ENCODE measurements at places on chromosomes 2 and 18.

- DNase-seq = no peak
Measured at GRCh38 chr2:68057658-68058396, 5.0 kb downstream of the C1D start.

- no peak for DNase-seq
Measured at GRCh38 chr18:76445275-76445674, 49.8 kb downstream of the ZNF516 start.

- no peak for DNase-seq
Measured at GRCh38 chr2:131112529-131112928, 7.4 kb downstream of the PLEKHB2 start.

GRCh38 chr2:133581010-133581760 is 12.9 kb upstream of the NCKAP5 start:
- no peak for DNase-seq

GRCh38 chr2:209940936-209941335 is 61.5 kb upstream of the RPE start:
- no peak for DNase-seq

- no peak for DNase-seq
Measured at GRCh38 chr2:14602309-14602708, 30.2 kb upstream of the LRATD1 start.

DNA sequence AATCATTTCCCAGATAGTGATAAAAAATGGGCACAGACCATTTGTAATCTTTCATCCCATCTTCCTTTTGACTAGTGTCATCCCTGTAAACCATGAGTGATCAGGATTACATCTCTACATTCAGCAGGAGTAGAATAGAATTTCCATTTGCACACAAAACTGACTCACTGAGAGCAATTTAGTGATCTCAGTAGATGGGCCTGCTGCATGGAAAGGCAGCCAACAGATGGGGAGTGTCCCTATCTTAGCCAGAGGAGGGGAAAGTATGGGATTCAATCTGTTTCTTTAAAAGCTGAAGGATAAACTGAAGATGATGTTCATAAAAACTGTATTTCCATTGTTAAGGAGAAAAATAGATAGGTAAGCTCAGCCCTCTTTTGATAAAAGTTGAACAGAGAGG is 441.7 kb downstream of the ZNF521 start:
- DNase-seq = no peak
